ENCODE measurements at places on chromosomes 12 and 14.

- no peak for DNase-seq
Measured at GRCh38 chr12:118052324-118053070, 8.5 kb downstream of the WSB2 start.

- DNase-seq: no peak
Measured at GRCh38 chr12:94322346-94322745, 137.3 kb downstream of the CEP83 start.

DNA sequence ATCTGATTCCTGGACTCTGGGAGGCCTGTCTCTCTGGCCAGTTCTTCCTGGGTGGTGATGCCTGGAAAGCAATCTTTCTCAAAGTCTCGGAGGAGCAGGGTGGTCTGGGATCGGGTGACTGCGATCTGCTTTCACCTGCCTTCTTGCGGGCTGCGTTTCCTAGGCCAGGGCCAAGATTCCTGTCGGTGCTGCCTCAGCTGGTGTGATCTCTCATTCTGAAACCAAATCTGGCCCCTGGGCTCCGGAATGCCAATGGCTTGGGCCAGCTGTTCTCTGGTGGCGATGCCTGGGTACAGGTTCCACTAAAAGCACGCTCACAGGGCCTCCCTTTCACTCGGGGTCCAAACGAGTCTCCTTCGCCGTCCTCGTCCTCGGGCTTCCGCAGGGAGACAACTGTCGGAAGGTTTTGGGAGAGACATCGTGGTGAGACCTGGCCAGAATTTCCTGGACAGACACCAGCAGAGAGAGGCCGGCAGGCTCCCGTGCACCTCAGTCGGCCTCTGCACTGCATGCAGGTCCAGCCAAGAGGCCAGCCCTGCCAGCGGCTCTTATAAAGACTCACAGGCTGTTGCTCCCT, 187.1 kb downstream of the ALG10 start:
- no peak for DNase-seq

- DNase-seq: no peak
Measured at GRCh38 chr12:54221402-54221984, 32.7 kb upstream of the SMUG1 start.

DNA sequence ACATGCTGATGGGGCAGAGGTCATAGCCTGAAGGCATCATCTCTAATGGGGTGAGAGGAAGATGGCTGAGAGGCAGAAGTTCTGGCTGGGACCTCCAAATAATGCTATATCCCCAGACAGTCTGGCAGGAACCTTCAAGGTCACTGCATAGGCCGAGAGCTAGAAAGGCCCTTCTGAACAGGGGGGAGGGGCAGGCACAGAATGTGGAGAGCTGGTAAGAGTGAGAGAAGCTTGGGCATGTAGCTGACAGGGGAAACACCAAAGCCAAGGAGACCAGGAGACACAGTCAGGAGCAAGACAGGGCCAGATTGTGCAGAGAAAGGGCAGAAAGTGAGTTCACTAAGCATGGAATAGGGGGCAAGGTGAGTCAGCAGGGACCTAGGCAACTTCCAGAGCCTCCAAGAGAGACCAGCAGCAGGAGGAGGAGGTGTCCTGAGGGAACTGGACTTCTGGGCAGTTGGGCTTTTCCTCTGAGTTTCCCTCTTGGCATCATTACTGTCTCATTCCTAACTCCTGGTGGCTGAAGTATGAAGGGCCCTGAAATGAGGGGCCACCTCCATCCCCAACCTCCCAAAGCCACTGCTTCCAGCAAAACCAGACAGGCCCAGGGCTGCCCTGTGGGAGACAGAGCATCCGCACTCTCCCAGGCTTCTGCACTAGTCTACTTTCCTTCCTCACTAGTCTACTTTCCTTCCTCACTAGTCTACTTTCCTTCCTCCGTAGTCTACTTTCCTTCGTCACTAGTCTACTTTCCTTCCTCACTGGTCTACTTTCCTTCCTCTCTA, 17.1 kb downstream of the ANO2 start:
- no peak for DNase-seq

DNA sequence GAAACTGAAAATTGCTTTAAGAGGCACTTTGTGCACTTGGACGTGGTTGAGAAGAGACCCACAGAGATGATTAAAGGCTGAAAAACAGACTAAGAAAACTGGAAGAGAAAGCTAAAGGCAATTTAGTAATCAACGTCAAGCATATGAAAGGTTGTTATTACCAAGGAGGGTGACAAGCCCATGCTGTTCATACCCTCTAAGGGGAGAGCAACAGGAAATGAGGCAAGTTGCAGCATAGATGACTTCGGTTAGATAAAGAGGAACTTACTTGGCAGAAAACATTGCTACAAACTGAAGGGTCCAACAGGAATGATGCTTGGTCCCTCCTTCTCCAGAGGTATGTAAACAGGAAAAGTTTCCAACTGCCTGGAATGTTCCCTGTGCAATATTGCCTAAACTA, 107.8 kb downstream of the DUSP6 start:
- no peak for DNase-seq
